Left forelimb (tissue), 1 donor: ENCODE measurements at places on chromosomes 16 and 17.

DNA sequence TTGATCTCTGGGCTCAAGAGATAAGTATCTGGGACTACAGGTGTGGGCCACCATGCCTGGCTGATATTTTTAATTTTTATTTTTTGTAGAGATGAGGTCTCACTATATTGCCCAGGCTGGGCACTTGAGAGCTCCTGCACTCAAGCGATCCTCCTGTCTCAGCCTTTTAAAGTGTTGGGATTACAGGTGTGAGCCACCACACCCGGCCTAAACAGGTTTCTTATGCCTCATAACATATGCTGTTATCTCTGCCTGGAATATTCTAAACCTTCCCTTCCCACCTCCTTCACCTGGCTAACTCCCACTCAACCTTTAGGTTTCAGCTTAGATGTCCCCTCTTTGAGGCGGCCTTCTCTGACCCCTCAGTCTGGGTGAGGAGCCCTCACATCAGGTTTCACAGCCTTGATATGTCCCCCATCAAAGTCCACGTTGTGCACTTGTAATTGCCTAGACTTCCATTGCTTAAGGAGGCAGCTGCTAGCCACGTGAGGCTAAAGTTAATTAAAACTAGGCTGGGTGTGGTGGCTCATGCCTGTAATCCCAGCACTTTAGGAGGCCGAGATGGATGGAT lies 8.6 kb upstream of the CNP start:
- no peak for DNase-seq

DNA sequence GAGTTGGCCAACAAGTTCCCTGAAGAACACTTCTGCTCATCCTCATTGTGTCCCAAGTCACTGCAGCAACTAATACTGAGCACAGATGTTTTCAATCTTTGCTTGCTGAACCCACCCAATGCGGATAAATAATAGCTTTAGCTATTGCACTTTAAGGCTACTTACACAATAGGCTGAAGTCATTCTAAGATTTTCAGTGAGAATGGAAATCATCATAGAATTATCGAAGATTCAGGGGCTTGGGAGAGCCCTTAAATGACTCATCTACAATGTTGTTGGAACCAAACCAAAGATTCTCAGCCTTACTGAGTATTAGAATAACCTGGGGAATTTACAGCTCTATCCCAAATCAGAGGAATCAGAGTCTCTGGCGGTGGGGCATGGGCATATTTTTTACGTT lies 51.2 kb downstream of the SYCE1L start:
- DNase-seq, result no peak

DNA sequence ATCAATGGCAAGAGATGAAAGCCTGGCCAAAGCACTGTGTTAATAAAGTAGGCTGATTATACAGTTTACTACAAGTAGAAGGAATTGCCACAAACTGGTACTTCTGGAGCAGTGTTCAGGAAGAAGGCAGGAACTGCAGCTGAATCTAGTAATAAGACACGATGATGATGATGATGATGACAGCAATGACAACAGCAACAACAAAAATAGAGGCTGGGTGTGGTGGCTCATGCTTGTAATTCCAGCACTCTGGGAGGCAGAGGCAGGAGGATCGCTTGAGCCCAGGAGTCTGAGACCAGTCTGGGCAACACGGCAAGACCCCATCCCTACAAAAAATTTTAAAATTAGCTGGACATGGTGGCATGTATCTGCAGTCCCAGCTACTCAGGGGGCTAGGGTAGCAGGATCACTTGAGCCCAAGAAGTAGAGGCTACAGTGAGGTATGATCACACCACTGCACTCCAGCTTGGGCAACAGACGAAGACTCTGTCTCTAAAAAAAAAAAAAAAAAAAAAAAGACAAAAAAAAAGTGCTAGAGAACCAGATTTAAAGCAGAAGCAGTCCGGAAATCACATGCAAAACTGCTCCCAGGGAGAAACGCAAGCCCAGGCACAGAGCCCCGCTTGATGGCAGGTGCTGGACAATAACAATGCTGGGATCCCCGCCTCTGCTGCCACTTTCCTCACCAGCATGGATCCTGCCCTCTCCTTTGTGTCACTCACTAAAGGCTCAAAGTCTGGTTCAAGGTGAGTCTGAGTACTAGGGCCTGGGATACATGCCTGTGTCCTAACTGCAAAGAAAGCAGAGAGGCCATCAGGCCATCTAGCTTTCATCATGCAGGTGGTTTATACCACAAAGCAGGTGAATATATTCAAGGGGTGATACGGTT lies 44.8 kb downstream of the CPPED1 start:
- no peak for DNase-seq

GRCh38 chr17:34723875-34724274 lies 144.5 kb downstream of the TMEM132E start:
- no peak for DNase-seq

GRCh38 chr17:44210342-44211192 lies 8.9 kb downstream of the UBTF start:
- DNase-seq, result peak; percentile 90

- no peak for DNase-seq
Observed at GRCh38 chr17:78289802-78290363, 58.5 kb downstream of the TMEM235 start.

DNA sequence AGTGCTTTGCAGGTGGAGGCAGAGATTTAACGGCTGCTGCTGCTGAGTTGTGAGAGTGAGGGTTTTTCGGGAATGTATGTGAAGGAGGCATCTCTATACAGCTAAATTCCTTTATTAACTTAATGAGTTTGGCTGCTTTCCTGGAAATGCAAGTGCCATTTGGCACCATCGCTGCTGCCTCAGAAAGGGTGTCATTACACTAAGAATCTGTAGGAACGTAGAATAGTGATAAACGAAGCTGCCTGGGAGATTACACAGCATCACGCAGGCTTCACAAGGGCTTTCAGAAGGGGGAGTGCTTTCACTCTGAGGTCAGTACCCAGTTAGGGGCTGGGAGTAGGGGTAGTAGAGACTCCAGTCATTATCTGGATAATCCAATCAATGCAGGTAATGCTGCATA lies 14.1 kb upstream of the NLRP1 start:
- DNase-seq, result no peak

- DNase-seq, result no peak
Observed at GRCh38 chr16:27088216-27088615, 21.5 kb downstream of the C16orf82 start.

- no peak for DNase-seq
Observed at GRCh38 chr16:50841081-50841886, 99.4 kb downstream of the CYLD start.

DNA sequence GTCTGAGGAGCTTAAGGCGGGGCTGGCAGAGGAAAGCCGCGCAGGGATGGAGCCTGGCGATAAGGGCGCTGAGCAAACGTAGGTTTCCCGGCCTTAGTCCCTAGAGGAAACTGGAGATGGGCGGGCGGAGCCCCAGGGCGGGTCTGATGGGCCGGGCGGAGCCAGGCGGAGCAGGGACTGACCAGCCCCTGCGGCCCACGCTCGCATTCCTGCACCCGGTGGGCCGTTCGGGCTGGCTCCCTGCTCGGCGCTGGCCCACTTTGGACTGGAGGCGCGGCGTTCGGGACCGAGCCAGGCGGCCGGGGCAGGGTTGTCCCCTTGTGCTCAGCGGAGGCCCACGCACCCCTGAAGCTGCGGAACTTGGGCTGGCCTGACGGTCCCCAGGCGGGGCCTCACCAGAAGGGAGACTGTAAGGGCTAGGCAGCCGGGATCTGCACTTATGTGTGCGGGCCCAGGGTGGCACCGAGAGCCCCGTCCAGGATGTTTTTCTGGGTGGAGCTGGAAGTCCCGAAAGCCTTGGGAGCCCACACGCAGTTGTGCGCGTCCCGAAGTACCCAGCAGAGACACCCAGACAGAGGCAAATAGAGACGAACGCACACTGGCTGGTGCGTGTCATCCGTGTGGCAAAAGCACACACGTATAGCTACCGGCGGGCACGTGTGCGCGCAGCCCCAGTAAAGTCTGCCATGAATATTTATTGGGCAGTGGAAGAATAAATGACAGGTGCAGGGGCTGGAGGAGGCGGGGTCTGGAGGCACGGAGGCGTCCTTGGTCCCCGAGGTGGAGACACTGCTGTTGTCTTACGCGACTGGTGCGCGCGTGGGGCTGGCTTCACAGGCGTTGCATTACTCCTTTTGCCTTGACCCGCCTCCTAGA lies 1.4 kb downstream of the PYDC1 start:
- no peak for DNase-seq

- DNase-seq, result peak; percentile 76
Observed at GRCh38 chr16:56607109-56607618, 1.2 kb upstream of the MT2A start.

DNA sequence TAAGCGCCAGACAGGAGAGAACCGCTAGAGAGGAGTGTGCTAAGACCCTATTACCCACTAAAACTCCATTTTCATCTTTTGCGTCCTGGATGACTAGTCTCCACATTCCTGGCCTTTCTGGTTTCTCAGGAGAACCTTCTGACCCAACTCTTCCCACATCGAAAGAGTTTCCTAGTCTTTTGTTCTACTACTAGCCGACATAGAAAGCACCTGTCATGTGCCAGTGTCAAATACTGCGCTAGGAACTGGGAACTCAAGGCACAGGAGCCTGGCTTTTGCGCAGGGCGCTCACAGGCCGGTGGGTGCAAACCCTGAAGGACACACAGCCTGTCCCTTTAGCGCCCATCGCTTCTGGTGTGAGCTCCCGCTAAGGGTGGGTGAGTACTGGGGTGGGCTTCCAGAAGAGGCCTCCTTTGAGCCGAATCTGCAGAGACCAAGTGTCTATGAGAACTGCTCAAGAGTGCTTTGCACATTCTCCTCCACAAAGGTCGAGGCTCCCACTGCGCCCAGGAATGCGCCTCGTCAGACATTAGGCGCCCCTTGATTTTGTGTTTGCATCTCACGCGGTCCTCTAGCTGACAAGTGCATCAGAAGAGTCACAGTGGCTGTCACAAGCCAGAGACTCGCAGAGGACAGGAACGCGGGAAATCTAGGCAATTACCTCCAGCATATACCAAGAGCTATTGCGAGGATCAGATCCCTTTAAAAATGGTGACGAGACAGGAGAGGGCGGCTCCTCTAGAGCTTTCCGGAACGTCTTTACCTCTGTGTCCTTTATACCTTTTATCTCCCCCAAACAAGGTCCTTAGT lies 2.0 kb upstream of the PSMB3 start:
- DNase-seq, result no peak

- DNase-seq, result no peak
Observed at GRCh38 chr16:23318639-23319038, 16.5 kb downstream of the SCNN1B start.

GRCh38 chr17:38590988-38591758 lies 14.6 kb downstream of the SRCIN1 start:
- DNase-seq, result no peak

GRCh38 chr17:35804658-35805192 lies 4.6 kb upstream of the TAF15 start:
- no peak for DNase-seq

GRCh38 chr17:50153650-50154575 lies 3.4 kb upstream of the PPP1R9B start:
- no peak for DNase-seq

- DNase-seq, result no peak
Observed at GRCh38 chr16:11639925-11640899, 28.0 kb upstream of the SNN start.

DNA sequence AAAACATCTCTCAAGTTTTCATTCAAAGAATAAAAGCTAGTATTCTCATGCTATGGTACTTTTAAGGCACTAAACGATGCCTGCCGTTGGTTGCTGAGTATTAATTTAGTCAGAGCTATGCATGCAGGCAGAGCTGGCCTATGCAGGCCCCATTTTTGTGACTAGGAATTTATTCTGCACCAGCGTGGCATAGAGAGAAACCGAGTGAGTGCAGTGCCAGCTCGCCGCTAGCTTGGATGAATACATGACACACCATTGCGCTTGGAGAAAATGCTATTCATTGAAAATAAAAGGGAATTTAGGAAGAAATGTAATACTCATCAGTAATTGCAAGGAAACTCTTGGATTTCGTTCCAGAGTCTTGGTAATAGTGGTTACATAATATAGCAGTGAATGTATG lies 231.6 kb upstream of the RBFOX1 start:
- no peak for DNase-seq

DNA sequence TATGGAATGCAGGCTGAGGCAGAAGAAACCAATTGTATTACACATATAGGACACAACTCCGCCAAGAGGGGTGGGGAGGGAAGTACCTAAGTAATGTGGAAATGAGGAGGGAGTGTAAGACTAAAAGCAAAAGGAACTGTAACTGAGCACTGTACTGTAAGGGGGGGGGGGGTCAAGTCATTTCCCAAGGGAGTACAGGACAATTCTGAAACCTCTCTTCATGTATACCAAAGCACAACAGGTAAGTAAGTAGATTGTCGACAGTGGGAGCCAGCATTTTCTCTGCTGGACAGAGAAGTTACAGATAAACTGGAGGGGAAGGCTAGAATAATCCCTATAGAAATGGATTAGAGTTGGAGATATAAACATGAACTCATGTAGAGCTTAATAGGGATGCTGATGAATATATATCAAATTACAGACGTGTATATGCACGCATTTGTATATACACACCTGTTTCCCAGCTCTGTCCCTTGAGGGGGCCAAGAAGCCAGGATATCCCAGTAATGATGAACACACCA lies 6.4 kb downstream of the USP22 start:
- no peak for DNase-seq

GRCh38 chr17:4100883-4101756 lies 41.7 kb downstream of the ZZEF1 start:
- no peak for DNase-seq

DNA sequence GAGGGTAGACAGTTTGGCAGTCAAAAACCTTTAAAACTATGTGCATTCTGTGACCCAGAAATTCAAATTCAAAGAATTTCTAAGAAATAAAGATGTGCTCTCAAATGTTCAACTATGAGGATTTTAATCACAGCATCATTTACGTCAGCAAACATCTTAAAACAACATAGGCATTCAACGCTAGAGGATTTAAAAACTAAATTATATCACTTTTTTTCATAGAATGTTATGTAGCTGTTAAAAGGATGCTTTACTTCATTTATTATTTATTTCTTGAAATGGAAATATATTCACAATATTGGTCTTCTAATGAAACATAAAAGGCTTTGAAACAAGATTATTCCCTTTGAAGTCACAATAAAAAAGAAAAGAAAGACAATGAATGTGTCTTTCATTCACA lies 3.6 kb downstream of the GLP2R start:
- DNase-seq, result no peak

- no peak for DNase-seq
Observed at GRCh38 chr16:80689487-80689886, 114.9 kb downstream of the CDYL2 start.

DNA sequence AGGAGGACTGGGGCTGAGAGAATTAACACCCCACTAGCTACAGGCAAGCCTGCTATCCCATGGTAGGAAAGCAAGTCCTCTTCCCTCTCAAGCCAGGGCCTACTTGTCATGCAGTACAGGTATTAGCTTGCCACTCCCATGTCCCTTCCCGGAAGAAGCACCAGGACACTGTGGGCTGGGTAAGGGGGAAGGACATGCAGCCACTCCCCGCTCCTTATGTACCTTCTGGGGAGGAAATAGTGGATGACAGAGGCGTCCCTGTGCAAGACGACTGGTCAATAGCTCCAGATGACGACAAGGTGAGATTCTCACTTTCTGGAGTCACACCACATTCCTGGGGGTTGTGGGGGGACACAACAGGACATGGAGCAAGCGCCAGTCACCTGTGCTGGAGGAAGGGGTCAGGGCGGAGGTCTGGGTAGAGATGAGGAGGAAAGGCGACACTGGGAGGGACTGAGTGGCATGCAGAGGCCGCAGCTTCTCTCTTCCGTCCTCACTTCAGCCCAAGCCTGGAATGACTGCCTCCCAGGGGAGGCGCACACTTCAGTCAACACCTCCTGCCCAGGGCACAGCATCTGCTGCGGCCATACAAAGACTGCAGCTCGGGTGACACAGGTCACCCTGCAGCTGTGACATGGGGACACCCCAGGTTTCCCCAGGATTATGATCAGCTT lies 15.1 kb upstream of the FOXJ1 start:
- no peak for DNase-seq
